Activated CD4-positive, alpha-beta T cell treated with anti-CD3 and anti-CD28 coated beads for 36 hours (primary cell): ENCODE measurements at places on chromosomes 11 and 22. TPM values are rescaled to one million over a fixed set of nuclear protein-coding genes. Genes with fewer than 3 reads are reported as not detected.
A peak's percentile ranks its signal among the peaks of the same experiment; 100 is the strongest.

DNA sequence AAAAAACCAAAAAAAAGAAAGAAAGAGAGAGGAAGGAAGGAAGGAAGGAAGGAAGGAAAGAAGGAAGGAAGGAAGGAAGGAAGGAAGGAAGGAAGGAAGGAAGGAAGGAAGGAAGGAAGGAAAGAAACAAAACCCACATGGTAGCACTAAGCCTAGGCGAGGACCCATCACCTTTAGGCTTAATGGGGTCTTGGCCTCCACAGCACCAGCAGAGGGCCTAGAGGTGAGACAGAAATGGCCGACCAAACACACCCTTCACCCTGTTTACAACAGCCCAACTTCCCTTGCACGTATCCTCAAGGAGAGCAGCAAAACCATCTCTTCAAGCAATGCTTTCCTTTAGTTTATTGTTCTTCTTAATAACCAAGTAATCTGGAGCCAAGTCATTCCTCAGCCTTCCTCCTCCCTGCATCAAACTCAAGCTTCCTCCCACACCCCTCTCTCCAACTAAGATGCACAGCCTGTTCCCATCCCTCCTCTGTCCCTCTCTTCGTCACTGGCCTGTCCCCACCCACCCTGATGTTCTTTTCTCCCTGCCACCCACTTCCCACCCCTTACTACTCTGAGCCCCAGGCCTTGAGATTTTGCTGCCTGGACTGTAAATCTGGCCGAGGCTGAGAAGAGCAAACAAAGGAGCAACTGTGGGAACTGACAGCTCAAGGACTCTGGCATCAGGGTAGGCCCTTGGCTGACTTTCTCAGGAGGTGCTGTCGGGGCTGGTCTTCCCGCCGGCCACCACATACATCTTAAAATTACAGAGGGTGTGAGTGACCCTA, 26.0 kb downstream of the POU2AF1 start:
- H3K4me1 ChIP-seq: no peaks in the 10 kb centered on the region
- no peak for DNase-seq
- no peaks in the 10 kb centered on the region for H3K27me3 ChIP-seq
- H3K27ac ChIP-seq: no peak overlapping the region
- H3K36me3 ChIP-seq: no peaks in the 10 kb centered on the region

GRCh38 chr11:102268985-102269470, 48.3 kb upstream of the BIRC3 start:
- no peak for DNase-seq
- no peaks in the 10 kb centered on the region for H3K36me3 ChIP-seq
- H3K27ac ChIP-seq: peak overlapping the region; percentile 5

- H3K36me3 ChIP-seq: peaks cover 23% of the 10 kb centered on the region
- no peak overlapping the region for H3K27ac ChIP-seq
- DNase-seq: no peak
- no peak overlapping the region for H3K4me3 ChIP-seq
- H3K4me1 ChIP-seq: peaks cover 45% of the 10 kb centered on the region
Measured at GRCh38 chr11:123481640-123482039, 51.6 kb downstream of the GRAMD1B start.

The CYB5R2 gene
- 8.2 TPM for total RNA-seq

The TMEM121B gene
- total RNA-seq: 0.19 TPM

The NPAS4 gene
- total RNA-seq: 0.07 TPM

DNA sequence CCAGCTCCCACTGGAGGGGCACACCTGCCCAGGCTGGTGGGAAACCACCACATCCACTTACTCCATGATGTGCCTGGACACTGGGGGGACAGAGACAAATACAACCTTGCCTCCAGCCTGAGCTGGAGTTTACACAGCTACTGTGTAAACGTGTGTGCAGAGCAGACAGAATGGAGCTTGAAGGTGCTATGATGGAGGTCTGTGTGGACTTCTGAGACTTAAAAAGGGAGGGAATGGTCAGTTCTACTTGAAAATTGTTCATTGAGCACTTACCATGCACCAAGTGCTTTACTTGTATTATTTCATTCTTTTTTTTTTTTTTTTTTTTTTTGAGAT, 11.2 kb downstream of the CDCA5 start:
- no peaks in the 10 kb centered on the region for H3K27me3 ChIP-seq
- no peak for DNase-seq
- H3K4me1 ChIP-seq: no peaks in the 10 kb centered on the region

- H3K27ac ChIP-seq: no peak overlapping the region
- DNase-seq: no peak
- H3K4me3 ChIP-seq: no peak overlapping the region
- H3K27me3 ChIP-seq: no peaks in the 10 kb centered on the region
- H3K4me1 ChIP-seq: no peaks in the 10 kb centered on the region
- no peaks in the 10 kb centered on the region for H3K36me3 ChIP-seq
Measured at GRCh38 chr11:21727102-21727501, 465.8 kb upstream of the ANO5 start.

The KIF18A gene
- total RNA-seq: 28.9 TPM

DNA sequence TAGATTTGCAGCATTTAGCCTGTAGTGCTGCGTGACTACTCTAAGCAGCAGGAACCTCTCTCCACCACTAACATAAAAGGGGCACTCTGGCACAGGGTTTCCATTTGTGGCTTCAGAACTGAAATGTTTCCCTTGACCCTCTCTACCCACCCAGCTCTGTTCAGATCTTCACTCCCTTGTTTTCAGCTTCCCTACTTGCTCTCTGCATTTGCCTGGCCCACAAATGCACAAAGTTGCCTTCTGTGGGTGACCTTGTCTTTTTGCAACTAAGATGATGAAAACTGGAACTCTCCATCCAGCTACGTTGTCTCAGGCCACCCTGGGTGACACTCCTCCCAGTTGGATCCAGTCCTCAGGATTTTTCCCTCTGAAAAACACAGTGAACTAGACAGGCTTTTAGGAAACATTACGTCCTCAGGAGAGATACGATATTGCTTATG, 19.8 kb upstream of the PSMA1 start:
- H3K4me3 ChIP-seq: no peak overlapping the region
- H3K27me3 ChIP-seq: no peaks in the 10 kb centered on the region
- H3K4me1 ChIP-seq: peaks cover 34% of the 10 kb centered on the region
- DNase-seq: no peak

DNA sequence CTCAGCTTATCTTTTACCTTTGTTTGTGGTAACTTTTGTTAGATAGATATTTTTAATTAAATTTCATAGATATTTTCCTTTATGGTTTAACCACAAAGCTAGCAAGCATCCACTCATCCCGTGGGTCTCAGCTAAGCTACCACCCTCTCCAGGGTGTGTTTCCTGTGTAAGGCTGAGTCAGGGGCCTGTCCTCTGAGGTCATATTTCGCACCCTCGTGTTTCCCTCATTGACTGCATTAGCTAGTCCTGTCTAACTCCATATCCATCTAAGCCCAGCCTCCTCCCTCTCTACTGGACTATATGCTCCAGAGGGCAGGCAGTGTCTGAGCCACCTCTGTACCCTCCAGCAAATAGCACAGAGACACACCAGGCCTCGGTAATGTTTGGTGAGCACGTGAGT, 16.7 kb downstream of the XRRA1 start:
- no peak overlapping the region for H3K4me3 ChIP-seq
- peaks cover 17% of the 10 kb centered on the region for H3K36me3 ChIP-seq
- peak; percentile 22 for DNase-seq
- no peaks in the 10 kb centered on the region for H3K27me3 ChIP-seq
- peaks cover 9% of the 10 kb centered on the region for H3K4me1 ChIP-seq
- H3K27ac ChIP-seq: peak overlapping the region; percentile 42

DNA sequence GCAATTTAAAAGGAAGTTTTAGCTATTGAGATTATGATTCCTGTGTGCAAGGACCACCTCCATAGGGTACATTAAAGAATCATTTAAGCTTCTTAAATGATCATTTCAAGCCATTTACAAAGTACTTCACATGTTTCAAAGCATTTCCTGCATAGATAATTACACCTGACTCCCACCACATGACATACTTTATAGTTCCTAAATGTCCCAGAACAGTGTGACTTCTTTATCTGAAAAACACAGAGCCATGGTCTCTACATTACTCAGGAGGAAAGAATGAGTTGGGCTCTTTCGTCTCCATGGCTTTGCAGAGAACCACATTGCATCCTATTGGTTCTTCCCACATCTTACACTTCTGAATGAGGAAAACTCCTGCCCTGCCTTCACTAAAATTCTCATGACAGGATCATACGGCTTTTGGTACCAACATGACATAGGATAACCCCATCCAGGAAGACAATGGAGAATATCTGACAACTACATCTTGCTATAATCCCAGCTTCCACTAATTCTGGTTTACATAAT, 88.6 kb downstream of the ETS1 start:
- peak overlapping the region; percentile 70 for H3K4me3 ChIP-seq
- DNase-seq: no peak
- H3K36me3 ChIP-seq: peaks cover 85% of the 10 kb centered on the region
- no peaks in the 10 kb centered on the region for H3K27me3 ChIP-seq
- H3K4me1 ChIP-seq: peaks cover 94% of the 10 kb centered on the region

GRCh38 chr11:74288911-74289310, 22.5 kb downstream of the P4HA3 start:
- no peaks in the 10 kb centered on the region for H3K36me3 ChIP-seq
- peaks cover 6% of the 10 kb centered on the region for H3K4me1 ChIP-seq
- no peak overlapping the region for H3K4me3 ChIP-seq
- no peak overlapping the region for H3K27ac ChIP-seq
- H3K27me3 ChIP-seq: peaks cover 5% of the 10 kb centered on the region
- no peak for DNase-seq

GRCh38 chr22:44348971-44349560, 36.3 kb upstream of the SHISAL1 start:
- H3K27me3 ChIP-seq: peaks cover 6% of the 10 kb centered on the region
- no peak overlapping the region for H3K27ac ChIP-seq
- no peak for DNase-seq

GRCh38 chr11:70804139-70804837, 406.0 kb downstream of the CTTN start:
- H3K27ac ChIP-seq: no peak overlapping the region
- H3K4me3 ChIP-seq: no peak overlapping the region
- DNase-seq: no peak

- DNase-seq: no peak
- H3K36me3 ChIP-seq: no peaks in the 10 kb centered on the region
- H3K27me3 ChIP-seq: peaks cover 5% of the 10 kb centered on the region
- H3K27ac ChIP-seq: no peak overlapping the region
- no peaks in the 10 kb centered on the region for H3K4me1 ChIP-seq
- no peak overlapping the region for H3K4me3 ChIP-seq
Measured at GRCh38 chr11:131203040-131203439, 167.4 kb upstream of the NTM start.

GRCh38 chr11:96197103-96197502, 145.9 kb downstream of the MAML2 start:
- no peak for DNase-seq
- H3K36me3 ChIP-seq: peaks cover 51% of the 10 kb centered on the region
- H3K4me1 ChIP-seq: peaks cover 92% of the 10 kb centered on the region
- no peaks in the 10 kb centered on the region for H3K27me3 ChIP-seq

GRCh38 chr11:67996622-67997474, 7.0 kb downstream of the UNC93B1 start:
- H3K27me3 ChIP-seq: no peaks in the 10 kb centered on the region
- H3K4me1 ChIP-seq: peaks cover 20% of the 10 kb centered on the region
- peak; percentile 72 for DNase-seq
- peaks cover 7% of the 10 kb centered on the region for H3K36me3 ChIP-seq
- no peak overlapping the region for H3K4me3 ChIP-seq
- no peak overlapping the region for H3K27ac ChIP-seq

DNA sequence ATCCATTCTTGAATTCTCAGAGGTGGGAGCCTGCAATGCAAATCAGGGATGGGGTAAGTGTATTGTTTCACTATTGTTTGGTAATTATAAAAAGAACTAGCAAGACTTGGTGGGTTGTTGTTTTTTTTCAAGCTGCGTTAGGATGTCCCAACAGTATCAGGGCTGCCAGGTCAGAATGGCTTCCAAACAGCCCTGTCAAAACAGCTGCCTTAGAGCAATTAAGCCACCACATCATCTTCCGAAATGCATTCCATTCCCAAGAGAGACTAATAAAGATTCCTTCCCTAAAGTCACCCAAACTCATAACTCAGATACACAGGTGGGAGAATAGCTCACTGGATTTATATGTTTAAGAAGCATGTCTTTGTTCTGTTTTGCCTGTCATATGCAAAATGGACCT, 23.5 kb downstream of the BBOX1 start:
- DNase-seq: no peak
- H3K36me3 ChIP-seq: no peaks in the 10 kb centered on the region
- no peak overlapping the region for H3K4me3 ChIP-seq
- no peaks in the 10 kb centered on the region for H3K4me1 ChIP-seq

The PGA5 gene
- not detected for total RNA-seq

The OR8A1 gene
- not detected for total RNA-seq

DNA sequence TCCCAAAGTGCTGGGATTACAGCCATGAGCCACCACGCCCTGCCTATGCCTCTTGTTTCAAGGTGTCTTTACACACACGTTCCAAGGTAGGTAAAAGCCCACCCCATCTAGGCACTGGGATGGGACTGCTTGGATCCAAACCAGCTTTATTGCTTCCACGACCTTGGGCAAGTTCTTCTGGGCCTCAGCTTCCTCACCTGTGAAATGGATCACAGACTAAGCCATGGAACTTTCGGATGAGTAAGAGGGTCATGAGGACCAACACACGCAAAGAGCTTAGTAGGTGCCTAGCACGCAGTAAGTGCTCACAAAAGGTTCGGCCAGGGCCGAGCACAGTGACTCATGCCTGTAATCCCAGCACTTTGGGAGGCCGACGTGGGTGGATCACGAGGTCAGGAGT, 15.6 kb downstream of the RHOD start:
- no peak for DNase-seq
- no peak overlapping the region for H3K4me3 ChIP-seq
- H3K36me3 ChIP-seq: no peaks in the 10 kb centered on the region
- H3K27ac ChIP-seq: no peak overlapping the region
- H3K27me3 ChIP-seq: no peaks in the 10 kb centered on the region

The DEUP1 gene
- total RNA-seq: not detected

The MYBPC3 gene
- not detected for total RNA-seq

- H3K4me1 ChIP-seq: no peaks in the 10 kb centered on the region
- no peaks in the 10 kb centered on the region for H3K27me3 ChIP-seq
- H3K36me3 ChIP-seq: no peaks in the 10 kb centered on the region
- no peak overlapping the region for H3K27ac ChIP-seq
Measured at GRCh38 chr11:61739413-61739812, 13.0 kb upstream of the MYRF start.

GRCh38 chr11:14089690-14090462, 127.4 kb downstream of the SPON1 start:
- no peak overlapping the region for H3K4me3 ChIP-seq
- H3K27me3 ChIP-seq: no peaks in the 10 kb centered on the region
- no peak overlapping the region for H3K27ac ChIP-seq
- DNase-seq: no peak

DNA sequence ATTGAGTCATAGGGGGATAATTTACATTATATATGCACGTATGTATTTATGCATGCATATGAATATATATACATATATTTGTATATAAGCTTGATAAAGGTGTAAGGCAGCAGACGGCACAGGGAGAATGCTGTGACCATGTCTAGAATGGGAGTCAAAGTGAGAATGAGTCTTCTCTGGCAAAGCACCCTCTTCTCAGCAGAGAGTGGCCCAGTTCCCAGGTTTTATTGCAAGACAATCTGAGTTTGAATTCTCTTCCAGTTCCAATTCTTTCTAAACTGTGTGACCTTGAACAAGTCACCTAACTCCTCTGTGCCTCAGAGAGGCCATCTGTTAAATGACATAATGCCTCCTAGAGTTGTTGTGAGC, 13.8 kb downstream of the EHF start:
- DNase-seq: no peak
- no peak overlapping the region for H3K4me3 ChIP-seq
- no peak overlapping the region for H3K27ac ChIP-seq
- peaks cover 11% of the 10 kb centered on the region for H3K4me1 ChIP-seq
- no peaks in the 10 kb centered on the region for H3K27me3 ChIP-seq
- no peaks in the 10 kb centered on the region for H3K36me3 ChIP-seq

The LRRC51 gene
- total RNA-seq: 11.6 TPM

GRCh38 chr22:24230911-24231656, 13.8 kb downstream of the GGT5 start:
- no peaks in the 10 kb centered on the region for H3K27me3 ChIP-seq
- peak overlapping the region; percentile 19 for H3K4me3 ChIP-seq
- H3K27ac ChIP-seq: peak overlapping the region; percentile 42
- H3K4me1 ChIP-seq: peaks cover 2% of the 10 kb centered on the region
